Glutamatergic neuron (in vitro differentiated cells): ENCODE measurements at places on chromosomes 1 and 21. TPM values are rescaled to one million over a fixed set of nuclear protein-coding genes. Genes with fewer than 3 reads are reported as not detected.

The RAB25 gene
- not detected for total RNA-seq

The PDXK gene
- 63.8 TPM for total RNA-seq

The RBP7 gene
- total RNA-seq: not detected

The TNFRSF1B gene
- 5.1 TPM for total RNA-seq

The BCAR3 gene
- total RNA-seq: 12.8 TPM

The FNBP1L gene
- 251 TPM for total RNA-seq

The LDLRAD1 gene
- total RNA-seq: not detected

The C1QA gene
- not detected for total RNA-seq

The ASTN1 gene
- total RNA-seq: 7.7 TPM

The IFI6 gene
- total RNA-seq: 1.4 TPM

The FCGR3B gene
- total RNA-seq: not detected

The F3 gene
- total RNA-seq: 0.93 TPM

The VSIG8 gene
- total RNA-seq: not detected

The LRRC71 gene
- not detected for total RNA-seq

The LCA5L gene
- total RNA-seq: not detected

The KCND3 gene
- total RNA-seq: 3.7 TPM

The APCS gene
- total RNA-seq: not detected

The SPATA17 gene
- 0.78 TPM for total RNA-seq

The RUNX3 gene
- total RNA-seq: 0.15 TPM

The CRABP2 gene
- 2.4 TPM for total RNA-seq

The CYP4A22 gene
- total RNA-seq: 0.17 TPM

The CFHR2 gene
- total RNA-seq: not detected

The C4BPA gene
- total RNA-seq: not detected

The C1orf185 gene
- not detected for total RNA-seq

The CHRNB2 gene
- total RNA-seq: 44.9 TPM

The FCN3 gene
- total RNA-seq: not detected

The COL9A2 gene
- 3.3 TPM for total RNA-seq

The ARHGEF16 gene
- 0.34 TPM for total RNA-seq

The RER1 gene
- 93.0 TPM for total RNA-seq

The CEP104 gene
- total RNA-seq: 102 TPM

The FABP3 gene
- total RNA-seq: 148 TPM

The DCDC2B gene
- not detected for total RNA-seq

The KIAA0040 gene
- total RNA-seq: not detected
